ENCODE measurements at places on chromosomes 13 and 19. TPM values are rescaled to one million over a fixed set of nuclear protein-coding genes. Genes with fewer than 3 reads are reported as not detected.

Gene DAND5
- total RNA-seq: not detected

Gene ADGRE1
- not detected for total RNA-seq

Gene DACH1
- total RNA-seq: not detected

Gene WASF3
- total RNA-seq: 5.1 TPM

Gene MCEMP1
- under 0.01 TPM for total RNA-seq

Gene IL4I1
- total RNA-seq: 0.34 TPM

Gene CEACAM16
- total RNA-seq: not detected

Gene TUBA3C
- total RNA-seq: not detected

Gene PRR19
- total RNA-seq: under 0.01 TPM

Gene ZNF723
- not detected for total RNA-seq

Gene PRRG2
- total RNA-seq: 7.9 TPM

Gene DNMT1
- 10.9 TPM for total RNA-seq

Gene ZNF224
- 23.2 TPM for total RNA-seq

Gene TNNT1
- total RNA-seq: 27.6 TPM

Gene SYNGR4
- total RNA-seq: not detected

Gene WDR87
- total RNA-seq: not detected

Gene GPR12
- not detected for total RNA-seq

Gene NOSIP
- 57.8 TPM for total RNA-seq

Gene AZU1
- total RNA-seq: not detected

Gene NLRP11
- not detected for total RNA-seq

Gene ZNF844
- total RNA-seq: 3.8 TPM

Gene FCAR
- total RNA-seq: not detected
